ENCODE measurements at places on chromosomes 1 and 21.

DNA sequence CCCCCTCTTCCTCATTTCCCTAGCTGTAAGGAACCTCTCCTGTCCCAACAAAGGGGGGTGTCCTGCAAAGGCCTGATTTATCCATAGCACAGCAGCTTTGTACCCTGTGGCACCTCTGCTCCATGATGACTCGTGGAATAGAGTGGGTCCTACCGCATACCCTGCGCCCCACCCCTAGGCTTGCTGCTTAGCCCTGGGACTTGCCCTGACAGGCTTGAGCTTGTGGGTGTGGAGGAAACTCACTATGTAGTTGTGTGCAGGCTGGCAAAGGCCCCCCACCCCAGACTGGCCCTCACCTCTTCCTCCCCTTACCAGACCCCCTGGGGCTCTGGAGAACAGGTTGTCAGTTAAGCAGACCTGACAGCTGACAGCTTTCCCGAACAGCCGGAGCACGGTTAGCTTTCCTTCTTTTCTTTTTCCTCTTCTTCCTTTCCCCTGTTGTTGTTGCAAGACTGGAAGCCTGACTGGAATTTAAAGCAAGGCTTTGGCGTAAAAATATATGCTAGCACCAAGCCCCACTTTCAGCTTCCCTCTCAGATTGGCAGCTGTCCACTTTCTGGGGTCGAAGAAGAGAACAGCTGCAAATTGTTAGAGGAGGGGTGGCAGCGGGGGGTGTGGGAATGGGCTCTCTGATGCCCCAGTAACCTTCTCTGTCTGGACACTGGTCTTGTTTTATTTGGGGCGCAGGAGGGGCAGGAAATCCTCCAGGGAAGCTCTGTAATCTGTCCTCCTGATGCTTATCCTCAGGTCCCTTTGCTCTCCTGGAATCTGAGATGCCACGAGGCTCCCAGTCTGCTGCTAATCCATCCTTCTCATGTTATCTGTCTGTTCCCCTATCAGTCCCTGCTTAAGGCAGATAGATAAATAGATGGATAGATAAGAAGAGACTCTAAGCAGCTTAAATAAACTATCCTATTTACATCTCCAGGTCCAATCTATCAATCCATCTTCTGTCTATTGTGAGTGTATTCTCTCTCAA, 134.6 kb downstream of the BRINP2 start:
- DNase-seq = no peak

- DNase-seq = no peak
Measured at GRCh38 chr1:222387007-222387814, 160.7 kb downstream of the HHIPL2 start.

DNA sequence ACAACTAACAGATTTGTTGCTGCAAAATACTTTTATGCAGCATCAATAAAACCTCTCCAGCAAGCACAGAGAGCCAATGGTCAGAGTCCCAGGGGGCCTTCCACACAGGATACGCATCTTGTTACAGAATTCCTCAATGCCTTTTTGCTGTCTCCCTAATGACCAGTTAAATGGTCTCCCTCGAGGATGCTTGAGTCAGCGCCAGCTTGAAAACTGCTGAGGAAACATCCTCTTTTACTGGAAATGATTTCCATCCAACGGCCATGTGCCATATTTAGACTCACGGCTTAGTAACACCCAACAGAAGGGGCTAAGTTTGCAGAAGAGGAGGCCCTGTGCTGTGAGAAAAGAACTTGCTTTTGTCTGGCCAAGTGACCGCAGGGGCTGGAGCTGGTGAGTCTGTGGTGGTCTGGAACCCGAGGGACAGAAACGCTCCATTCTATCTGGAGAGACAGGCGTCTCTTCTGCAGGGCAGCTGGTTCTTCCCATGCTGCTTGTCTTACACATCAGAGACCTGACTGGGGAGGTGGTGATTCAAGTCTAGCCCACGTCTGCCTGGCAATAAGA, 496.4 kb downstream of the SETD4 start:
- DNase-seq = peak; percentile 25

- no peak for DNase-seq
Measured at GRCh38 chr1:28927648-28928313, 13.4 kb downstream of the EPB41 start.

GRCh38 chr1:36384542-36385409, 948 bp downstream of the STK40 start:
- peak; percentile 70 for DNase-seq

DNA sequence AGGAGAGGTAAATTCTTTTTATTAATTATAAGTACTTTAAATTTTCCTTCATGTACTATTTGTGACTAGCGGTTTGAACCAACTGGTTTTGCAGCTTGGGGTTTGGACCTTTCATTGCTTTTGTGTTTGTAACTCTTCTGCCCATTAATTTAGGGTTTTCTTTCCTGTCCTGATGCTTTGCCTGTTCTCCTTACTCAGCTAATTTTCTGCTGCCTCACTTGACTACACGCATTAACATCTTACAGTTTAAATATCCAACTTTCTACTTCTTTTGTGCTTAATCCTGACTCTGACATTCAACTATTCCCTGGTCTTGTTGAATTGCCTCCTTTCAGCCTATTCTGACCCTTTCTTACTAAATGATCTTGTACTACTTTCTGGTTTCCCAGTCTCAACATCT, 135.6 kb downstream of the PTPRC start:
- DNase-seq = no peak

DNA sequence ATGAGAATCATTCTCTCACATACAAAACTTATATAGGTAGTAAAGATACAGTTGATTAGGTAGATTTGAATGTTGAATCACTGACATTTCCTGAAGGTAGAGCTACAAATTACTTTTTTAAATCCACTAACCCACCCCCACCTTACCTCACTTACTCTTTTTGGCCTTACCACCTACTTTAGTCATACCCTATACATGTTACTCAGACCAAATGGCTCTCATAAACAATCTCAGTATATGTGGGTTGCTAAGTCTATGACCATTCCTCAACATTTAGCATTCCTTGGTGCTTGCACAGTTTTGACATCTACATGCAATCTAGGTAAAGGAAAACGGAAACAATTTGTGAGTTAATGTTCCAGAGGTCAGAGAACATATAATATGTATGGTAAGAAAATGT, 26.3 kb downstream of the SYDE2 start:
- DNase-seq = no peak

DNA sequence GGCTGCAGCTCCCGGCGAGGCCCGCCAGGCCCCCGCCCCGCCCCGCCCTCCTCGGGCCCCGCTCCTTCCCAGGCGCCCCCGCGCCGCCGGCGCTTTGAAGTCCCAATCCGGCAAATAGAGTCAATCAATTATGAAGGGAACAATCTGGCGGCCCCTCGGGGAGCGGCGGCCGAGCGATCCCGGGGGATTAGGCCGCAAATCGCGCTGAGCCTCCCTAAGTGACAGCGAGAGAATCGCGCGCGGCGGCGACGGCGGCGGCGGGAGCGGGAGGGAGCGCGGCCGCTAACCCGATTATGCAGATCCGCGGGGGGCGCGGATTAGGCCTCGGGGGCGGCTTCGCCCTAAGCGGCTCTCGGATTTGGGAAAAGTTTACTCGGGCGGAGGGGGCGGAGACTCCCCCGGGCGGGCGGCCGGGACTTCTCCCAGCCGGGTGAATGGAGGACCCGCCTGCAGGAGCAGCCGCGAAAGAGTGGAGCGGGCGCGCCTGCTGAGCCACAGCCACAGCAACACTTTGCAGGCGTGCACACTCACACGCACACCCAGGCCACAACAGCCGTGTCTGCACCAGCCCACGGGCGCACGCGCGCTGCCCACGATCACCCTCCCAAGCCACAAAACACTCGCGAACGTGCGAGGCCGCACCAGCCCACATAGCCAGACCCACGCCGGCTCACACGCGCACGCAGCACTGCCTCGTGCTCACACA, 23.0 kb upstream of the DMBX1 start:
- peak; percentile 21 for DNase-seq

GRCh38 chr1:1669468-1670440, 10.9 kb upstream of the CDK11B start:
- no peak for DNase-seq

DNA sequence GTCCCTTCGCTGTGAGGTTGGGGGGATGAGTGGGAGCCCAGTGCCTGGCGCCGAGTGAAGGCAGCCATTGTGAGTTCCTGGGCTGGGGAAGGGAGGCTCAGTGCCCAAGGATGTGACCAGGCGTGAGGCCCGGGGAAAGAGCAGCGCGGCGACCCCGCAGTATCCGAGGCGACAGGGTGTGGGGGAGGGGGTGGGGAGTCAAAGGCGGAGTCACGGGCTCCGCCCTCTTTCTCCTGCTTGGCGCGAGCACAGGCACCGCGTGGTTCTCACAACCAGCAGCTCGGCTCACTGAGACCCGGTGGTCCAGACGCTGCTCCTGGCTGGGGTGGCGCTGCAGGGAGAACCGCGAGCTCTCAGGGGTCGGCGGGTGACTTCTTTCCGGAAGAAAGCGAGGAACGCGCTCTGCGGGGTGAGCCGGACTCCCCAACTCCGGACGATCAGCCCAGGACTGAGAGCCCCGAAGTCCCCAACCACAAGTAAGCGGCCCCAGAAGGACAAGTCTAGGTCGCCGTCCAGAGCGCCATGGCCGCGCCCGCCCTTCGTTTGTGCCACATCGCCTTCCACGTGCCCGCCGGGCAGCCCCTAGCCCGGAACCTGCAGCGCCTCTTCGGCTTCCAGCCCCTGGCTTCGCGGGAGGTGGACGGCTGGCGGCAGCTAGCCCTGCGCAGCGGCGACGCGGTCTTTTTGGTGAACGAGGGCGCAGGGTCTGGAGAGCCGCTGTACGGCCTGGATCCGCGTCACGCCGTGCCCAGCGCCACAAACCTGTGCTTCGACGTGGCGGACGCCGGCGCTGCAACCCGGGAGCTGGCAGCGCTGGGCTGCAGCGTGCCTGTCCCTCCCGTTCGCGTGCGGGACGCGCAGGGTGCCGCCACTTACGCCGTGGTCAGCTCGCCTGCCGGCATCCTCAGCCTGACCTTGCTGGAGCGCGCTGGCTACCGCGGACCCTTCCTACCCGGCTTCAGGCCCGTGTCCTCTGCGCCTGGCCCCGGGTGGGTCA, at the start of gene HPDL:
TSS of gene HPDL (plus strand) at position 269 of the 997 bp plus-strand sequence. CDS start at position 523, 254 bp downstream.
- peak; percentile 57 for DNase-seq

DNA sequence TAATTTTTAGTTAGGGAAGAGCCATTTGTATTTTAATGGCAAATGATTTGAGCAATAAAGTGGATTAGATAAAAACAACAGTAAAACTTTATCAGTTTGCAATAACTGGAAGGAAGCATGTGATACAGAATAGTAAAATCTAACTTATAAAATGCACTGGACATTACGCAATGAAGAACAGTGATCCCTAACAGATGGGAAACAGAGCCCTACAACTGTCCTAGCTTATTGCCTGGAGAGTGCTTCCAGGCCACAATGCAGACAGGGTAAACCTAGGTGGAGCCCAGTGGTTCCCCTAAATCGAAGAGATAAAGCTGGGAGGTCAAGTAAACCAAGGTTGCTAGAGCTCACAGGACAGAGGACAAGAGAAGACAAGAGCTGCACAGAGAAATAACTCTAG, 7.0 kb downstream of the OMA1 start:
- no peak for DNase-seq

DNA sequence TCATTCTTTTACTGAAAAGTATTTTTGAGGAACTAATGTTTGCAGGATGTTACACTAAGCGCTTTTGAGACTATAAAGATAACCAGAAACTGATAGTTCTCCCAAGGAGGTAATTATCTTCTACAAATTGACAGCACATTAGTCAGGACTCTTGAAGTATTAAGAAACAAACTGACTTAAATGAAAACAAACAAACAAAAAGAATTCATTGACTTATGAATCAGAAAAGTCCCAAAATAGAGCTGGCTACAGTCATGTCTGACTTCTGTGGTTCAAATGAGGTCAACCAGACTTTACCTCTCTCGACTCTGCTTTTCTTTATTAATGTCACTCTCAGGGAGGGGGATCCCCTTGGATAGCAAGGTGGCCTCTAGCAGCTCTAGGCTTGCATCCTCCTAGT, 296.8 kb downstream of the TPR start:
- no peak for DNase-seq

DNA sequence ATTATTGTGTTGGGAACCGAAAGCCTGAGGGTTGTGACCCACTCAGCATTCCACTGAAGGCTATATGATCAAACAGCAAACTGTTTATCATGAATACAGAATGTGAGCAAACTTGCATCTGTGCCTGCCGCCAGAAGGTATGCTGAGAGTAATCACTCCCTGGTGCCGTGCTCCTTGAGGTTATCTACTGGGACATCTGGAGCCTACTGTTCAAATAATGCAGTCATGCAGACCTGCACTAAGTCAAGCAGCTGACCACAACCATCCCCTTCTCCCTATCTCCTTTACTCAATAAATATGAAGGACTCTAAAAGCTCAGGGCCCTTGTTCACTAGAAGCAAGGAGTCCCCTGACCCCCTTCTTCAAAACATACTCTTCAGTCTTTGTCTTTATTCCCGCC, 13.5 kb downstream of the GSTM5 start:
- DNase-seq = no peak

- peak; percentile 63 for DNase-seq
Measured at GRCh38 chr1:209086486-209087192, 496.9 kb upstream of the CAMK1G start.

GRCh38 chr1:183228347-183229220, 42.5 kb downstream of the LAMC2 start:
- DNase-seq = no peak

DNA sequence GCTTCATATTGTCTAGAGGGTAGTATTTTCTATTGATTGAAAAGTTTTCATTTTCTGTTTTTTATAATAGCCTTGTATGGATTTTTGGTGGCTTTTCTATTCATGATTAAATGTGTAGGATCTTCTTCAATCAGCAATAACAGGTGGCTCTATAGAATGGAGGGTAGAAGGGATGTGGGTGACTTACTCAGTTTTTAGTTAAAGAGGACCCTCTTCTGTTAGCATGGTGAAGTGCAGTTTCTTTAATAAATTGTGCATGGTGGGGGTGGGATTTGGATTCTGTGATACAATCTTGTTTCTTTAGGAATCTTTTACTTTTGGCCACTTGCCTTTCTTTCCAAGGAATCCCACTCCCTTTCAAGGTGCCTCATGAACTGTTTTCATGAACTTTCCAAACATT, 64.7 kb downstream of the SLC35A3 start:
- peak; percentile 16 for DNase-seq

GRCh38 chr1:18907021-18907916, 4.9 kb upstream of the ALDH4A1 start:
- peak; percentile 74 for DNase-seq

DNA sequence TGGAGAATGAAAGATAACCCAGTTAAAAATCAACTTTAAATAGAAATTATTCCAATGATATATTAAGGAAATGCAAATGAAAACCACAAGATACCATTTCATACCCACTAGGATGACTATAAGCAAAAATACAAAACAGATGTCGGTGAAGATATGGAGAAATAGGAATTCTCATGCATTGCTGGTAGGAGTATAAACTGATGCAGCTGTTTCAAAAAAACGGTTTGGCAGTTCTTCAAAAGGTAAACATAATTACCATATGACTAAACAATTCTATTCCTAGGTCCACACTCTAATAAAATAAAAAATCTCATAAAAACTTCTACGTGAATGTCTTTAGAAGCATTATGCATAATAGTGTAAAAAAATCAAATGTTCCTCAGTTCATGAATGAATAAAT, 763.3 kb upstream of the BRINP3 start:
- no peak for DNase-seq
